ENCODE measurements at places on chromosomes 5 and 9.
A peak's percentile ranks its signal among the peaks of the same experiment; 100 is the strongest.

DNA sequence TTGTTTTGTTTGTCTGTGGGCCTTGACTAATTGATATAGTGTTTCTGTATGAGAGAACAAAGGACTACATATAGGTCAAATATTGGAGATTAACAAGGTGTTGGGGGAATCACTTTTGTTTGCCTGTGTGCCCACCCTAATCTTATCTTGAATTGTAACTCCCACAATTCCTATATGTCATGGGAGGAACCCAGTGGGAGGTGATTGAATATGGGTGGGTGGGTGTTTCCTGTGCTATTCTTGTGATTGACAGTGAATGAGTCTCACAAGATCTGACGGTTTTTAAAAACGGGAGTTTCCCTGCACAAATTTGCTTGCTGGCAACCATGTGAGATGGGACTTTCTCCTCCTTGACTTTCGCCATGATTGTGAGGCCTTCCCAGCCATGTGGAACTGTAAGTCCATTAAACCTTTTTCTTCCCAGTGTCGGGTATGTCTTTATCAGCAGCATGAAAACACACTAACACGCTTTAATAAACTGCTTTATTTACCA lies 64.9 kb upstream of the HSPB3 start:
- H3K27me3 ChIP-seq = no peaks in the 10 kb centered on the region
- H3K27ac ChIP-seq = no peak overlapping the region
- no peaks in the 10 kb centered on the region for H3K36me3 ChIP-seq
- no peak overlapping the region for H3K4me3 ChIP-seq

DNA sequence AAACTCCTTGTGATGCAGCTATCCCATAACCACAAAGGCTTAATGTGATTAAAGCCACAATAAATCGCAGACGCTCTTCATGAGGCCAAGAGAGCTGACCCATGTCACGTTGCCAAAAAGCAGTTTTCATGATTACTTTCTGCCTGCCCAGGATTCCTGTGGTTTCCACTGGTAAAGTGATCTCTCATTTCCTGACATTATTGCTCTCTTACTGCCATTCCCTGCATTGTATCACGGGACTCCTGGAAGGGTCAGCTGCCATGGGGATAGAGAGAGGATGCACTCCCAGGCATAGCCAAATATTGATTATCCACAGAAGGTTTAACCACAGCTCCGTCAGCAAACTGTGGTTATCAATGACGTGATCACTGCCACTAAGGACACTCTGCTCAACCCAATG lies 103.8 kb upstream of the SLC1A3 start:
- H3K4me3 ChIP-seq = no peak overlapping the region
- no peak overlapping the region for H3K27ac ChIP-seq
- no peak for DNase-seq
- H3K4me1 ChIP-seq = no peaks in the 10 kb centered on the region
- H3K27me3 ChIP-seq = no peaks in the 10 kb centered on the region
- no peaks in the 10 kb centered on the region for H3K36me3 ChIP-seq

DNA sequence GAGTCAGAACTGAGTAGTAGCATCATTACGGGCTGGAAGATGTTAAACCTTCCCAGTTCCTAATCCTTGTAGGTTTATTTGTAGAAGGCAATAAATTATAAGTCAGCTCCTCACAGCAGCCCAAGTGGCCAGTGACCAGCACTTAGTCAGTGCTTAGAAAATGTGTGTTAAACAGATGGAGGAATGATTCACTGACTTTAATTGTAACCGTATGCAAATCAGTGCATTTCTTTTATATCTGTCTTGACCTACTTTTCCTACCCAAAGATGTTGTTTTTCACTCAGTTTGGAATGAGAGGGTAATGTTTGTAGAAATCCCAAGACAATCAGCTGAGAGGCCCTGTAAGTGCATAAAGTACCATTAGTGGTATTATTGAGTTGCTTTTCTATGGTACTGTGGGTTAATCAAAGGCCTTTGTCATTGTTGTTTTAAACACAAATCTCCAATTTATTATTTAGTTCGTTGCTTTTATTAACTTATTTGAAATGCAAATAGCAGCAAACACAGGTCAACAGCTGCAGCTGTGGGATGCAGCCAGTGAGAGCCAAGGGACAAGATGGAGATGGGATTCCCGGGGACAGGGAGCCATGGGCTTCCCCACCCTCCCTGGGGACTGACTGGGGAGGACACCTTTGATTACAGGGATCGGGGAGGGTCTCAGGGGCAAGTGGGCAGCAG lies 49.8 kb downstream of the MAP1B start:
- peaks cover 5% of the 10 kb centered on the region for H3K4me1 ChIP-seq
- H3K27ac ChIP-seq = no peak overlapping the region
- no peak for DNase-seq
- H3K36me3 ChIP-seq = no peaks in the 10 kb centered on the region

GRCh38 chr5:102638912-102639652 lies 116.0 kb upstream of the PAM start:
- no peaks in the 10 kb centered on the region for H3K36me3 ChIP-seq
- H3K4me1 ChIP-seq = no peaks in the 10 kb centered on the region
- H3K27me3 ChIP-seq = peaks cover 7% of the 10 kb centered on the region
- H3K4me3 ChIP-seq = no peak overlapping the region
- DNase-seq = no peak
- no peak overlapping the region for H3K27ac ChIP-seq

DNA sequence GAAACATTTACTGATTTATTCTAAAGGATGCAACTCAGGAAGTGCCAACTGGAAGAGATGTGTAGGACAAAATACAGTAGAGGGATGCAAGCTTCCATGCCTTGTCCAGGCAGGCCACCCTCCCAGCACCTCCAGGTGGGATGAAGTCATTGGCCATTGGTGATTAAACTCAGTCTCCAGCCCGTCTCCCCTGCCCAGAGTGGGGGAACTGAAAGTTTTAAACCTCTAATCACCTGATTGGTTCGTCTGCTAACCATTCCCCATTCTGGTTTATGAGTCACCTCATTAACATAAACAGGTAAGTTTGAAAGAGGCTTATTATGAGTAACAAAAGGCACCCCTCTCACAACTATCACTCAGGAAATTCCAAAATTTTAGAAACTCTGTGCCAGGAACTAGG lies 8.1 kb downstream of the TNFAIP8 start:
- H3K36me3 ChIP-seq = peaks cover 41% of the 10 kb centered on the region
- H3K27me3 ChIP-seq = no peaks in the 10 kb centered on the region
- peak overlapping the region; percentile 99 for H3K27ac ChIP-seq
- peak overlapping the region; percentile 96 for H3K4me3 ChIP-seq
- H3K4me1 ChIP-seq = peaks cover 98% of the 10 kb centered on the region
- no peak for DNase-seq

DNA sequence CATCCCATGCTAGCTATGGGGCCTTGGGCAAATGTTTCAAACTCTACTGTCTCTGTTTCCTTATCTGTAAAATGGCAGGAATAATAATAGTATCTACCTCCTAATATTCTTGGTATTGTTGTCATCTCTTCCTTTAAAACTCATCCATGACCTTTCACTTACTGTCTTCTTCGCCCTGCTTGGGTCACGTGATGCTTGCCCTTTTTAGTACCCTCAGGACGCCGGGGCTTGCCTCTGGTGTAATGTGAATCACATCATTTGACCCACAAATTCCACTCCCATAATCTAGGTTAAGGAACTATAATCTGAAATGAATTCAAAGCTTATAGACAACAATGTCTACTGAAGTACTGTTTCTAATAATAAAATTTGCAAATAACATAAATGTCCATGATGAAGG lies 162.7 kb downstream of the DRD1 start:
- no peak overlapping the region for H3K4me3 ChIP-seq
- no peak overlapping the region for H3K27ac ChIP-seq
- peaks cover 24% of the 10 kb centered on the region for H3K27me3 ChIP-seq
- no peaks in the 10 kb centered on the region for H3K4me1 ChIP-seq

DNA sequence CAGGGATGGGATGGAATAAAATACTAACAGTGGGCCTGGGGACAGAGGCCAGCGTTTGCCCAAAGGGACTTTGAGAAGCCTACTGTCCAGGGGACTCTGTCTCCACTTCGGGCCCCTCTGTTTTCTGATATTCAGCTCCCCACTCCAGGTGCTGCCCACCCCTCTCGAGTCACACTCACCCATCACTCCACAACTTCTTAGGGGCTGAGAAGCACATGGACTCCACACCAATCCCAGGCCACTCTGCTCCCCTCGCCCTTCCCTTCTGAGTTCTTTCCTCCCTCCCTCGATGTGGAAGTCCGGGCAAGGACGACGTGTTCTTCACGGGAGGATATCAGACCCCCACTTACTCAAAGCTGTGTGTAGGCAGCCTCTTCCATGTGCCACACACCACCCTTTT lies 124.5 kb downstream of the BARX1 start:
- H3K27ac ChIP-seq = no peak overlapping the region
- H3K4me3 ChIP-seq = no peak overlapping the region
- DNase-seq = no peak
- H3K4me1 ChIP-seq = peaks cover 11% of the 10 kb centered on the region
- H3K27me3 ChIP-seq = peaks cover 40% of the 10 kb centered on the region

All from activated T-cell treated with anti-CD3 and anti-CD28 coated beads, Interleukin-2, amount 50 U/mL, for 72 hours (primary cell).